ENCODE measurements at places on chromosomes 12 and 14.

DNA sequence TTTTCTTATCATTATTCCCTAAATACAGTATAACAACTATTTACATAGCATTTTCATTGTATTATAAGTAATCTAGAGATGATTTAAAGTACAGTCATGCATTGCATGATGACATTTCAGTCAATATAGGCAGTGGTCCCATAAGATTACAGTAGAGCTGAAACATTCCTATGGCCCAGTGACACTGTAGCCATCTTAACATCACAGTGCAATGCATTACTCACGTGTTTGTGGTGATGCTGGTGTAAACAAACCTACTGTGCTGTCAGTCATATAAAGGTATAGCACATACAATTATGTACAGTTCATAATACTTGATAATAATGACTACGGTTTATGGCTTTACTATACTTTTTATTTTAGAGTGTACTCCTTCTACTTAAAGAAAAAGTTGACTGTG lies 13.3 kb downstream of the LLPH start:
- no peak for DNase-seq

- DNase-seq = no peak
Measured at GRCh38 chr14:104634886-104635570, 30.5 kb upstream of the TMEM179 start.

DNA sequence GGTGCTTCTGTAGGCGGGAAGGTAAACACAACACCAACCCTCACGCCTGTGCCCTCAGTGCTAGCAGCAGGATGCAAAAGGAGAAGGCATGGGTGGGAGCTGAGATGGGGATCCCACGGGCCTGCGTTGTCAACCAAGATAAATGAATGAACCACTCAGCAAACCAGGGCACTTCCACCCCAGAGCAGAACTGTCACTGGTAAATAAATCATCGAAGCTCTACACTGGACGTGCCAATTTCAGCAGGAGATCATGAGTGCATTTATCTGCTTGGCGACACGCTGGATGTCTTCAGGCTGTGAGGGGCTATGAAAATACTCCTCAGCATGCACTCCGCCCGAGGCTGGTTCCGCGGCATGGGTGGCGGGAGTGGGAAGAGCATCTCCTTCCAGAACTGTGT lies 33.2 kb downstream of the HSPB8 start:
- no peak for DNase-seq

GRCh38 chr12:92488735-92489134 lies 214.1 kb upstream of the PLEKHG7 start:
- DNase-seq = no peak

DNA sequence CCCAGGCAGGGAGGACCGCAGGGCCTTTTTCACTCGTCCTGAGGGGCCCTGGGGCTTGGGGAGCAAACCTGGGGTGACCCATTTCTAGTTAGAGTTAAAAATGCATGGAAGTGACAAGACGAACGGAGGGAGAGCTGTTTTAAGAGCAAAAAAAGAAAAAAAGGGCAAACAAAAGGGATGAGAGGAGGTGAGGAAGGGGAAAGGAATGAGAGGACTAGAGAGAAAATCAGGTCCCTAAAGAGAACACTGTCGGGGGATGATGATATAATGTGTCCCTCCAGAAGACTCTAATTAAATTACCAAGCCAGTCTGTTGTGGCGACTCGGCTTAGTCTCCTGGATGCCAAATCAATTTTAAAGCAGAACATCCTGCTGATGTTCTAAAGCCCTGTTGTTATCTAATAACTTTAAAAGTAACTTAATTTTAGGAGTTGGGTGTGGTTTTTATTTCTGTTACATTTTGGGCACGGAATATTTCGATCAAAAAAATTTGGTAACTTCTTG lies 1.1 kb downstream of the ANO6 start:
- DNase-seq = no peak

GRCh38 chr14:54803926-54804537 lies 98.6 kb downstream of the GCH1 start:
- no peak for DNase-seq

DNA sequence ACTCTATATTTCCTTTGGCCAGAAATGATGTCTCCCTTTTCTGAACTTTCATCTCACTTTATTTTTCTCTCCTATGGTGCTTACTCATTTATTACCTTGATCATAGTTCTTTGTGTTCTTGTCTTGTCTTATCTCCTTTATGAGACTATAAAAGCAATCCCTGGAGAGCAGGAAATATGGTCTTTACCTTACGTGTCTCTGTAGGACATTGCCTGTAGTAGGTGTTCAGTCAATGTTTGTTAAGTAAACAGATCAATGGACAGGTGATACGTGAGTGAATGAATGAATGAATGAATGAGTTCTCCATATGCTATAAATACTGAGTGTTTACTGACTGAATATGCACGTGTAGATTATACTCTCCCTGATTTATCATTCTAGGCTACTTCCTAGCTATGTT lies 193.7 kb upstream of the HMGA2 start:
- no peak for DNase-seq

DNA sequence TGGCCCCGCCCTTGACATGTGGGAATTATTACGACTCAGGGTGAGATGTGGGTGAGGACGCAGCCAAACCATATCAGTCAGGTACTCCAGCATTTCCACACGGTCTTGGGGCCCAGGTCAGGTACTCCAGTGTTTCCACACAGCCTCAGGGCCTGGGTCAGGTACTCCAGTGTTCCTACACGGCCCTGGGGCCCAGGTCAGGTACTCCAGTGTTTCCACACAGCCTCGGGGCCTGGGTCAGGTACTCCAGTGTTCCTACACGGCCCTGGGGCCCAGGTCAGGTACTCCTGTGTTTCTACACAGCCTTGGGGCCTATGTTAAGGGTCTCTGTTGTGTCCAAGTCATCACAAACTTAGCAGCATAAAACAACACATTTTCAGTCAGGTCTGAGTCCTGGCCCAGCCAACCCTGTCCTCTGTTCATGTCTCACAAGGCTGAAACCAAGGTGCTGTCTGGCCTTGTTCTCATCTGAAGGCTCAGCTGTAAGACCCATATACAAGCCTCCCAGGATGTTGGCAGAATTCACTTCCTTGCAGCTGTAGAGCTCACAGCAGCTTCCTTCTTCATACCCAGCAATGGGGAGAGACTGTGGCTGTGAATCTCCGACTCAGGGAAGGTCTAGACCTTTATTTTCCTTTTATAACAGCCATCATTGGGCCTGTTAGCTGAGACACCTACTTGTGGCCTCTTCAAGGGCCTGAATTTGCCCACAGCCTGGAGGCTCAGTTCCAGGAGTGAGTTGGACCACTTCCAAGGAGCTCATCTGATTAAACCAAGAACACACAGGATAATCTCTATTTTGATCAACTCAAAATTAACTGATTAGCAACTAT lies 107.6 kb upstream of the SFSWAP start:
- DNase-seq = no peak

- DNase-seq = no peak
Measured at GRCh38 chr14:23930742-23931141, 22.8 kb upstream of the DHRS4 start.

DNA sequence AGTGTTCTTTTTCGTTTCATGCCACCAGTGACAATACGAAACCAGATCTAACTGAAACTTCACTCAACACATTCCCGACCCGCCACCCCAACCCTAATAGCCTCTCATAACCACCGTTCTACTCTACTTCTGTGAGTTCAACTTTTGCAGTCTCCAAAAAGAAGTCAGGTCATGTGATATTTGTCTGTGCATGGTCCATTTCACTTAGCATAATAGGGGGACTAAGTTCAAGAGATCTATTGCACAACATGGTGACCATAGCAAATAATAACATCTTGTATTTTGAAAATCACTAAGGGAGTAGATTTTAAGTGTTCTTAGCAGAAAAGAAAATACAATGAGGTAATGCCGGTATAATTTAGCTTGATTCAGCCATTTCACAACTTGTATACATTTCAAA lies 376.4 kb downstream of the DIO2 start:
- DNase-seq = no peak

- DNase-seq = no peak
Measured at GRCh38 chr14:68148276-68148675, 328.7 kb downstream of the RAD51B start.

GRCh38 chr12:57868221-57868620 lies 21.7 kb upstream of the CTDSP2 start:
- no peak for DNase-seq

GRCh38 chr12:32822344-32822743 lies 66.6 kb upstream of the YARS2 start:
- no peak for DNase-seq

GRCh38 chr12:103884316-103884715 lies 43.3 kb upstream of the NT5DC3 start:
- DNase-seq = peak; percentile 53

DNA sequence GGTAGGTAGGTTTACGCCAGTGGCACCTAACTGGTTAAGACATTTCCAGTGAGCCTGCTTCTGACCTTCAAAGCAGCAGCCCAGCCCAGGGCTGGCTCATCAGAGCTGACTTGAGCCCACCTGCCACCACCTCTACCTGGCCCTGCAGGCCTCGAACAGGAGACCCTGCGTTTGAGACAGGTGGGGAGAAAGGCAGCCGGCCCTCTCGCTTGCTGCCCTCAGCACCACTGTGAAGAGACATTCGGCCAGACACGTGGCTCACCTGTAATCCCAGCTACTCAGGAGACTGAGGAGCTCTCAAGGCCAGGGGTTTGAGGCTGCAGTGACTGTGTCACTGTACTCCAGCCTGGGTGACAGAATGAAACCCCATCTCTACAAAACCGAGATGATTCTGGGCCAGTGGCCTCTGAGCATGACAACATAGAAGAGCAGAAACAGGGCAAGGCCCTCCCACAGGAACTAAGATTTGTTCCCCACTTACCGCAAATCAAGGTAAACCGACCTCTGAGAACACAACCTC lies 74.2 kb downstream of the TESC start:
- no peak for DNase-seq

DNA sequence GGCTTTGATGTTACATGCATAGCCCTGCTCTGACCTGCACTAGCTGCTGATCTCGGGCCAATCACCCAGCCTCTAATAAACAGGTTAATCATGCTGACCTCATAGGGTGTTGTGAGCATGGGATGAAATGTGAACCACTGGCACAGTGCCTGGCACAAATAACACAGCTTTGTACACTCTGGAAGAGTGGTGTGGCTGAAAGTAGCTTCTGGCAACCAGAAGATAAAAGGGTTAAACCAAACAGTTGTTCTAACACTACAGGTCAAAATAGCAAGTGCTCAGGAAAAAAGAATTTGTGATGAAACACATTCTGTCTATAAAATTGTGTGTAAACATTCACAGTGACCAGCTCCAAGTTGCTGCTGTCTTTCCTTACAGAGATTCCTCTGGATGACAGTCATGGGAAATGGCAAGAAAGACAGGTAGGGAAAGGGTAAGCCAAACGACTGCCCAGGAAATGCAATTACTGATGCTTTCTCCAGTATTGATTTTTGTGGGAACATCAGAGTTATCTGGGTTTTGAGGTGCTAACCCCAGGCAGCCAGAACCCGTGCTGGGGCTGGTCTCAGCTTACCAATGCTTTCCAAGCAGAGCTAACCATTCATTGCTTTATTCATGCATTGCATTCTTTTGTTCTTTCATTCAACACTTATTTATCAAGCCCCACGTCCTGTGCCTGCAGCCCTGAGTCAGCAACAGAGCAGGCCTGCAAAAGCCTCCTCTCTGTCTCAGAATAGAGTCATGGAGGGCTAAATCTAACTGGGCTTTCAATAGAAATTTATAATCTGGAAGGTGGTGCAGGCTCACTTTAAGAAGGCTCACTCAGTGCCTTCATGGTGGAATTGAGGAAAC lies 38.1 kb upstream of the CAPRIN2 start:
- no peak for DNase-seq

Data from NCI-H2171 (cell line).